SK-MEL-5 (cell line): ENCODE measurements at places on chromosomes 6 and 20.
A peak's percentile ranks its signal among the peaks of the same experiment; 100 is the strongest.

DNA sequence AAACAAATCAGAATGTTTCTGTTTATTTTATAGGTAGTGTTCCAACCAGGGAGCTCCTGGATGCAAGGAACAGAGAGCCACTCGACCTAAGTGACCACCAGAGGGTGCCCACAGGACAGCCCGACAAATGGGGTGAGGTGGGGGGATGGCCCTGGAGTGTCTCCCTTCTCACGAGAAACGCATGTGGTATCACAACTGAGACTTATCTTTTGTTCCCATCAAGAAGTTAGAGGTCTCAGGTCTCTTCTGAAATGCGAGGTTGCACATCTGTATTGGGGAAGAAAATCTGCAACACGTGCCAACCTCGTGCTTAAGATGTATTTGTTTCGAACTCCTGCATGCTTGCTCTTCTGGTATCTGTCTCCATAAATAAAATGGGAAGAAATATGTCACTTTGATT is 104.0 kb downstream of the ISM1 start:
- DNase-seq, result peak; percentile 77

- DNase-seq, result no peak
Measured at GRCh38 chr6:170087941-170088581, 202.8 kb downstream of the DLL1 start.

DNA sequence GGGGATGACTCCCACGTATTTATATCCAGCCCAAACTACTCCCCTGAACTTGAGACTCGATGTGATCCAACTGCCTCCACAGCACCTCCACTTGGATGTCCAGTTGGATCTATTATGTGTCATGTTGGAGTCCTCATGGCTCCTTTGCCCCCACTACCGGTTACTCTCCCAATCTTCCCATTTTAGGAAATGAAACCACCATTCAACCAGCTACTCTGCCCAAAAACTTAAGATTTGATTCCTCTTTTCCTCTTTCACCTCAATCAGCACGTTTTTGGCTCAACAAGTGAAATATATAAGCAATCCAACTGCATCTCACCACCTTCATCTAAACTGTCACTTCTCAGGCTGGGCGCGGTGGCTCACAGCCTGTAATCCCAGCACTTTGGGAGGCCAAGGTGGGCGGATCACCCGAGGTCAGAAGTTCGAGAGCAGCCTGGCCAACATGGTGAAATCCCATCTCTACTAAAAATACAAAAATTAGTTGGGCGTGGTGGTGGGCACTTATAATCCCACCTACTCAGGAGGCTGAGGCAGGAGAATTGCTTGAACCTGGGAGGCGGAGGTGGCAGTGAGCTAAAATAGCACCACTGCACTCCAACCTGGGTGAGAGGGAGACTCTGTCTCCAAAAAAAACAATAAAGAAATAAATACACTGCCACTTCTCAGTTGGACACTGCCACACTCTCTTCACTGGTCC is 3.4 kb downstream of the AHCY start:
- no peak for DNase-seq

DNA sequence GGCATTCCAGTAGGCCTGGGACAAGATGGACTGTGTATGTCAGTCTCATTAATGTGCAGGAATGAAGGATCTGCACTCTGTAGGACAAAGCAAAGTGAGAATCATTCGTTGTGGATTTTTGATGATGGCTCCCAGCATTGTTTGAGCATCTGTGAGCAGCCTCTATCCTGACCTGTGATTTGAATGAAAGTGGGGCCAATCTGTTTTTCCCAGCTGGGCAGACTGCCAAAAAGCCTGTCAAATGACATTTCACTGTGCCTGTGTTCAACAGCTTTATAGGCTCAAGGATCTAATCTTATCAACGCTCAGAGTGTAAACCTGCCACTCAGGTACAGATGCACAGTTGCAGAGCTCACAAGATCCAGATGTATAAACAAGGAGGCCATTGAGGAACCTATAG is 86.7 kb upstream of the SYNDIG1 start:
- DNase-seq, result no peak

GRCh38 chr6:31907158-31907813 is 5.4 kb upstream of the ZBTB12 start:
- peak; percentile 65 for DNase-seq

DNA sequence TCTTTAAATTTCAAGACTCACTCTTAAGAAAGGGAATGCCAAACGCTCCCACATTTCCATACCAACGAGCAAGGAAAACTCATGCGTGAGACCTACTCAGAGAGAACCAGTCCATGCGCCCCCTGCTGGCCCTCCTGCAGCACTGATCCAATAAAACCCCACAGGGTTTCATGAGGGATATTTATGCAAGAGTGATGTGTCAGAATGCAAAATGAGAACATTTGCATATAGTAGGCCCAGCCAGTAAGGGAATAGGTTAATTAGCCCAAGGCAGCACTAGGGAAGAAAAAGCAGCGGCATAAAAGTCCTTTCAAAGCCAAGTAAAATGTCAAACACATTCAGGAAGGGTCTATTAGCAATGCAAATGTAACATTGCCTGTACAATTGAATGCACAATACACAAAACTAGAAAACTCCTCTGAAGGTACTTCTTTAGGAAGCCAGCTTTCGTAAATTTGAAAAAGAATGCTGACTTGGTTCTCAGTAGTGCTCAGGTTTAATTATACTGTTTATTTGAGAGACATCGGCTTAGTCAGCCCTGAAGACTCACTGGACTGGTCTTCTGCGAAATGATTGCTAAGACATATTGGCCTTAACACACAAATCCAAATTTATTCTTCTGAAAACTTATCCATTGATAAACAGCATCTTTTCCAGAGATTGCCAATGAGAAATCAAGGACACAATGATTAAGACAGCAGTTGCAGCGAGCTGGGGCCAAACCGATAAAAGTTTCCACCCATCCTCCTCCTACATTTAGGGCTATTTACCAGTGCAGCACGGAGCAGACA is 93.2 kb downstream of the GMPR start:
- peak; percentile 92 for DNase-seq

DNA sequence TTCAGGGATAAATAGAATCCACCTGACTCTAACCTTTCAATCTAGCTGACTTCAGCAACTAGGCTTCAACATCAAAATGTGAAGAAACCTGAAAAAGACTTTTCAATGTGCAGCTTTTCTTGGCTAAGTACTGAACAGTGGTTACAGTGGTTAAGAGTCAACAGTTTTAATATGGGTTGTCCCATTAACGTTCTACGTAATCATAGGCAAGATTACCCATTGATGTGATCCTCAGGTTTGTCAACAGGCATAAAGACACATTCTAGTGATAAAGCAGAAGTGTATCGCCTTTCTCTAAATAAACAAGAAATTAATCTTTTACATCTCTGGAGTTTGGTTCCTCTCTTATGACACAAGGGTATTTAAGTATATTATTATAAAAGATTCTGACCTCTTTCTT is 154.1 kb upstream of the RUNX2 start:
- no peak for DNase-seq

DNA sequence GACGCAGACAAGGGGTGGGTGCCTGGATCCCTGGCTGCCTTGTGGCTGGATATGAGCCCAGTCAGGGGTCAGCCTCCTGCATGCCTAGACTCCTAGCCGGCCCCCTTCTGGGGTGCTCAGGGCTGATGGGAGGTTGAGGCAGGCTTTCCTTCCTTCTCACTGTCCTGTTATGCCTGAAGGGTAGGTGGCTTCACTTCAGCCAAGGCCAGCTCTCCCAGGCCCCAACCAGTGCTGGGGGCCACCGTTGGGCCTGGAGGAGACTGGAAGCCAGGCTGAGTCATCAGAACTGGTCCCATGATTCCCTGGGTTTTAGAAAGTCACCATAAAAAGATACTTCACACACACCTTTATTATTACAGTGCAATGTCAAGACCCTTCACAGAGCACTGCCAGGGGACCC is 2.9 kb upstream of the POU5F1 start:
- DNase-seq, result no peak

DNA sequence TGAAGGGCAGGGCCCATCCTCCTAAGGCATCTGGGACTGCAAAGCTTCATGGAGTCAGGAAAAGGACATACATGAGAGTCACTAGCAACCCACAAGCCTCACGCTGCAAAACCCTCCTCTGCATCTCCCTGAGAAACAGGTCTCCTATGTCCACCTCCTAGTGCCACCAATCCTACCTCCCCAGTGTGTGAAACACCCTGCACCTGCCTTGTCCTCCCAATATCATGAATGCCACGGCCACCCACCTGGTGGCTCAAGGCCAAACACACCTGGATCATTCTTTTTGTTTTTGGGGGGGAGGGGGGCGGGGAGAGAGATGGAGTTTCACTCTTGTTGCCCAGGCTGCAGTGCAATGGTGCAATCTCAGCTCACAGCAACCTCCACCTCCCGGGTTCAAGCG is 90.5 kb downstream of the ZMYND8 start:
- DNase-seq, result no peak

DNA sequence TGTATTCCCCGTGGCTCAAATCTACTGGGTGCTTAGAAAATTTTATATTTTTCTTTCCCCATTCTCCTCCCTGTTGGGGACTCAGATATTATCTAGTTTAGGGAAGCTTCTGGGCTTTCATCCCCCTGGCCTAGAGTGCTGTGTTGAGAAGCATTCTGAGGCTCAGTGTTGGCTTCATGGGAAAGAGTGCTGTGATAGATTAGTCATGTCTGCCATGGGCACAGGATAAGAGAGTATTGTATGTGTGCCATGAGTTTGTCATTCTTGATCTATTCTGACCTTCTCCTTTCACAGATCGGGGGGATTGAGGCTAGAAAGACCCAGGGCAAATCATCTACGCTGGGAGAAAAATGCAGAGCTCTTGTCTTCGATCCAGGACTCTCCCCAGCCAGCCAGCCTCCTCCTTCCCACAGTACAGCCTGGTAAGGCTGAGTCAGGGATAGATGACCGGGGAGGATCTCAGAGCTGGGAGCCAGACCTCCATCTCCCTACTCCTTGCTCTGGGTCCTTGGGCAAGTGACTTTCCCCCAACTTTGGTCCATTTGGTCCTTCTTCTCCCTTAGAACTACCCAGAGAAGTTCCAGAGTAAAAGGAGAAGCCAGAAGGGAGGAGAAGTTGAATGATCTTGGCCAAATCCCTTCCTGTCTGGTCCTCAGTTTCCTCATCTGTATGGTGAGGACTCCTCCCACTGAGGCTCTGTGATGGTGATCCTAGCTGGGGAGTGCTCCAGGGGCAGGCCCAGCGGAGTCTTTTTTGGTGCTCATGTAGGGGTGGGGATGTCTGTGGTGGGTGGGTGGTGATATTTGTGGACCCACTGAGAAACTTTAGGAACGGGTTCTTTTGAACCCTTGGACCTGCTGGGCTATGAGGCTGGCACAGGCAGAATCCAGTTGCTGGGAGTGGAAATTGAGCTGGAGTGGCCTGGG is 5.0 kb downstream of the SRC start:
- DNase-seq, result no peak

- DNase-seq, result peak; percentile 19
Measured at GRCh38 chr20:53949319-53949839, 121.0 kb downstream of the BCAS1 start.

- DNase-seq, result no peak
Measured at GRCh38 chr6:148565321-148565926, 181.4 kb upstream of the UST start.

DNA sequence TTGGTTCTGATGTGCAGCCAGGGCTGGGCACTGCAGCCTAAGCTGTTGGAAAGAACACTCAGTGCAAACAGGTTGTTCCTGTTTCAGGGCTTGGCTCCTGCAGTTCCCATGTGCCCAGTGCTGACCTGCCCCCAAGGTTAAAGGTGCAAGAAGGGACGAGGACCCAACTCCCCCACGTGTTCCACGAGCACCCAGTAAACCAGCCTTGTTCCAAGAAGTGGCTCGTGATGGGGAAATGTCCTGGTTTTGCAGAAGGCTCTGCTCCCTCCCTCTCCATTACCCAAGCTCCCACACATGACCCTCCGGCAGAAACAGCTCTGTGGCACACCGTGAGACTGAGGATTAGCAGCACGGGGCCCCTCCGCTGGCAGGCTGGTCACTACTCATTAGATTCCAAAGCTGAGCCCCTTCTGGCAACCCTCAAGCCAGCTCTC is 9.4 kb downstream of the ACSS1 start:
- DNase-seq, result no peak

DNA sequence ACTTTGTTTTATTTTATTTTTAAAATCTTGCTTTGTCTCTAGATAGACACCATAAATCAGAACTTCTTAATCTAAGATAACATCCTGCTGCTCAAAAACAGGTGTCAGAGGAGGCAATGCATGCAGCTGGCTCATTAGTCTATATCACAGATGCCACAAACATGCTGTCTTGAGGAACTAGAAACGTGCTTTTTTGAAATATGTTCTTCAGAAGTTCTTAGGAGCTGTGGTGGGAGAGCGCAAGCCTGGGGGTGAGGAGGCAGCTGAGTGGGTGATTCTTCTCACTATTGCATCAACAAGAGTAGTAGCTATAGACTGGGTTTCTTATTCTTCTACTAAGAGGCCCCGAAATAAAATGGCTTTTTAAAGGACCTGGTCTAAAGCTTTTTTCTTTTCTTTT is 23.4 kb downstream of the IL22RA2 start:
- DNase-seq, result no peak

DNA sequence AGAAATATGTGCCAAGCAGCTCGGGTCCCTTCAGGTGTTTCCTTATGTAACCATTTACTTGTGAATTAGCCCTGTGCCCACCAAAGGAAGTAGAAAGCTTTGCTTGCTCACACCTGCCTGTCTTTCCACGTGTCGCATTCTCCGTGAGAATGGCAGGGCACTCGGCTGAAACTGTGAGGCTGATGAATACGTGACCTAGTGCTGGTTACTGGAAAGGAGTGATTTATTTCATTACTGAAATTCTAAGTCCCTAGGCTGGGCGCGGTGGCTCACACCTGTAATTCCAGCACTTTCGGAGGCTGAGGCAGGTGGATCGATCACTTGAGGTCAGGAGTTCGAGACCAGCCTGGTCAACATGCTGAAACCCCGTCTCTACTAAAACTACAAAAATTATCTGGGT is 45.9 kb upstream of the TULP1 start:
- no peak for DNase-seq

GRCh38 chr6:136624347-136624746 is 74.1 kb upstream of the MAP7 start:
- DNase-seq, result no peak

DNA sequence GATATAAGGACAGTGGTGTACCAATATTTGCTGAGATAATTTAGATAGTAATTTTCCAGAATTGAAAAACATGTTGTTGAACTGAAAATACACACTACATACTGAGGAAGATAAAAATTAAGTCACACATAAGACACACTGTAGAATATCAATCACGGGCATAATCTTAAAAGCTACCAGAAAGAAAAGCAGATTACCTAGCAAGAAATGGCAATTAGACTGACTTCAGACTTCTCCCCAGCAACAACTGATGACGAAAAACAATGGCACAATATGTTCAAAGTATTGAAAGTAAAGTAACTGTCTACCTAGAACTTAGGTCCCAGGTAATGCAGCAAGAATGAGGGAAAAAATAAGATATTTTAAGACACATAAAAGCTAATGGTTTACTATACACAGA is 46.5 kb downstream of the NOL7 start:
- DNase-seq, result peak; percentile 20

- no peak for DNase-seq
Measured at GRCh38 chr20:34604980-34605788, 46.7 kb downstream of the MAP1LC3A start.

GRCh38 chr20:49821870-49822331 is 9.3 kb downstream of the SLC9A8 start:
- peak; percentile 34 for DNase-seq
